ENCODE measurements at places on chromosomes 12 and 14. TPM values are rescaled to one million over a fixed set of nuclear protein-coding genes. Genes with fewer than 3 reads are reported as not detected.

The TMEM119 gene
- total RNA-seq: not detected

The LRTM2 gene
- not detected for total RNA-seq

The VASH1 gene
- 104 TPM for total RNA-seq

The COX8C gene
- not detected for total RNA-seq

The RTL1 gene
- not detected for total RNA-seq

The FOXG1 gene
- total RNA-seq: 0.26 TPM

The RFLNA gene
- 70.8 TPM for total RNA-seq

The KCNH3 gene
- total RNA-seq: 0.28 TPM

Measured in pulmonary artery endothelial cell (primary cell).